EL (cell line): ENCODE measurements at places on chromosomes 7 and 10.

DNA sequence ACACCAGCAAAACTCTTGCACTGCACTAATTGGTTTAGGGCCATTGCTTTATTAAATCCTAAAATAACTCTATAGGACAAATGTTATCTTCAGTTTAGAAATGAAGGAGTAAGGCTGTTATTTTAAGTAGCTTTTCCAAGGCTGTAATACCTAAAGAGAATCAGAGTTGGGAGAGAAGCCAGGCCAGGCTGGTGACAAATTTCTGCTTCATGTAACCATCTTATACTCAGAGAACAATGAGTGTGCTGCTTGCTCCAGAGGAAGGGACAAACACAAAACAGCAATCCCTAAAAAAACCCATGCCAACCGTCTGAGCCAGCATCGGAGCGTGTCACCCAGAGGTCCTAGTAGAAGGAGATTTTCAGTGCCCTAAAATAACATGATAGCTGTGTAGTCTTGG is 49.7 kb upstream of the TARP start:
- DNase-seq, result no peak

DNA sequence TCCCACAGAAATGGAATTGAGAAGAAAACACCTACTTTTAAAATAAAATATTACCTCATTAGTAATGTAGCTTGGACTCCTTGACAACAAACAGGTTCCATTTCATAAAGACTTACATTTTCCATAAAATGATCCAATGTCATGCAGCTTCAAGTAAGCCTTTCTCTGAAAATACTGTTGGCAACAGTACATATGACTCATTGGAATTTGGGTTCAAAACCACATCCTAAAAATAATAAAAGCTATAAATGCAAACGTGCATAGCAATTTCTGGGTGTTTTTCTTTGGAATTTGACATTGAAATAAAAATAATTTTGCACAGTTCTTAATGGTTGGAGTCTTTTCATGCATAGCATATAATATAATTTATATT is 47.9 kb downstream of the FHIP2A start:
- peak; percentile 83 for DNase-seq

DNA sequence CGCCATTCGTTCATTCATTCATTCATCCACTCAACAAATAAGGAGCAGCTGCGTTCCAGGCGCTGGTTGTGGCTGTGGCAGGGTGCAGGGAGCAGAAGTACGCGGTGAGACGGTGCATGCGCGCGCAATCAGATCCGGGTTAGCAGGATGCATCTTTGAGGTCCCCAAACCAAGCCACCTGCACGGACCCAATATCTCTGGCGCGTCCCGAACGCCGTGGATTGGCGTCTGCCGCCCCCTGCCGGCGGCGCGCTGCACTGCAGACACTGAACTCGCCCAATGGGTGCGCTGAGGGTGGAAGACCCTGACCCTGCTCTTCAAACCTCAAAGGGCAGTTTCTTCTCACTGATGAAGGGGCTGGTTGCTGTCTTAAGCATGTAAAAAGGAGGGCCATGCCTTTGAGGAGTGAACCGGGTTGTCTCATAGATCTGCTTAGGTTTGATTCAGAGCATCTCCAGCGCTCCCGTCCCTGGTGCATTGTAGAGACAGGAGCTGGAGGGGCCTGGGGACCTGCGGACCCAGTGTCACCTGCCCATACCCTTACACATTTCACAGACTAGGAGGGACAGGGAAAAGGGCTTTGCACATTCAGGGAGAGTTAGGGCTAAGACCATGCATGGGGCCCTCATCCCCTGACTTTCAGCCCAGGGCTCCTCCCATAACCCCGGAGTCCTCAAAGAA is 102.5 kb downstream of the RAMP3 start:
- peak; percentile 23 for DNase-seq

- DNase-seq, result no peak
Observed at GRCh38 chr10:58894929-58895328, 281.5 kb upstream of the PHYHIPL start.

- no peak for DNase-seq
Observed at GRCh38 chr7:94252971-94253370, 141.7 kb upstream of the COL1A2 start.

DNA sequence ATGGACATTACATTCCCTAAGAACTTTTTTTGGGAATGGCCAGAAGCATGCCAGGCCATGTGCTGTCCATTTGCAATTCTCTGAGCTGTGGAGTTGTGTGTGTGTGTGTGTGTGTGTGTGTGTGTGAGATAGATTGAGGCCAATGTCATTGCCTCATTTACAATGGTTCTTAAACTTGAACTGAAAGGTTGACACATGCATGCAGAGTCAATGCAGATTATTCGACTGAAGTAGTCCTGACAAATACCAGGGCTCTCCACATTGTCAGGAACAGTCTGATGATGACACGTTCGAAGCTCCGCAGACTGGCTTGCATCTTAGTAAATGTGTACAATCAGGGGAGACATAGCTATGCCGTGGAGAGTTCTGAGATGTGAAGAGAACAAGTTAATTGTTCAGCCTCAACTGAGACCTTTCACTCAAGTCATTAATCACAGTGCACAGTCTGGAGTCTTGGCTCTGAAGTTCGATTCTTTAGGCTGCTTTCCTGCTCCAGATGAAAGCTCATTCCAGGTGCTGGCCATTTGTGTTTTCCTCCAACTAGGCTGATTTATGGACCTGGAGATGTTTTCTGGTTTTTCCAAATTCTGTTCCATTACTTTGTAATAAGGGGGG is 921.9 kb downstream of the LRMDA start:
- DNase-seq, result no peak

- DNase-seq, result peak; percentile 96
Observed at GRCh38 chr7:135745703-135746312, 2.8 kb downstream of the FAM180A start.

- no peak for DNase-seq
Observed at GRCh38 chr7:122300211-122300932, 4.2 kb downstream of the FEZF1 start.

DNA sequence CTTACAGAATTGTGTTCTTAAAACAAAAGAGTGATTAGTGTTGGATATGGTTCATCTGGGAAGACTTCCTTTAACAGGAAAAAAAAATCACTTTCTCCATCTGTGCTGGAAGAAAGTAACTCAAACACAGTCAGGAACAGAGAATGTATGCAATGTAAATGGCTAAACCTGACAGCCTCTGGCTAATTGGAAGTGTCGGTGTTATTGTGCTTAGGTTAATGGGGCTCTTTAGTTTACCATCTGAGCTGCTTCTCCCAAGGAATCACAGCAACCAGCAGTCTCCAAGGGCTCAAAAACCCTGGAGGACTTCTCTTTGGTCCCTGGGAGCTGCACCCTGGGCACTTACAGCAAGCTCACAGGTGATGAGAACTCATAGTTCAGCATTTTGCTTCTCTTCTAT is 724.5 kb downstream of the LRMDA start:
- no peak for DNase-seq

DNA sequence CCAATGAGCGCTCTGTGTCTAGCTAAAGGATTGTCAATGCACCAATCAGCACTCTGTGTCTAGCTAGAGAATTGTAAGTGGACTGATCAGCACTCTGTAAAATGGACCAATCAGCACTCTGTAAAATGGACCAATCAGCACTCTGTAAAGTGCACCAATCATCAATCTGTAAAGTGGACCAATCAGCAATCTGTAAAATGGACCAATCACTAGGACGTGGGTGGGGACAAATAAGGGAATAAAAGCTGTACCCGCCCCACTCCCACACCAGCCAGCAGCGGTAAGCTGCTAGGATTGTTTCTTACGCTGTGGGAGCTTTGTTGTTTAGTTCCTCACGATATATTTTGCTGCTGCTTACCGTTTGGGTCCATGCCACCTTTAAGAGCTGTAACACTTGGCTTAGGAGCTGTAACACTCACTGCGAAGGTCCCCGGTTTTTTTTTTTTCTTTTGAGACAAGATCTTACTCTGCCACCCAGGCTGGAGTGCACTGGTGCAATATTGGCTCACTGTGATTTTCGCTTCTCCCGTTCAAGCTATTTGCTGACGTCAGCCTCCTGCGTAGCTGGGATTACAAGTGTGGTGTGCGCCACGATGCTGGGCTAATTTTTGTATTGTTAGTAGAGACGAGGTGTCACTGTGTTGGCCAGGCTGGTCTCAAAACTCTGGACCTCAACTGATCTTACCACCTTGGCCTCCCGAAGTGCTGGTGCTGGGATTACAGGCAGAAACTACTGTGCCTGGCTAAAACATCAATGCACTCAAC is 184.8 kb downstream of the PTPN20 start:
- no peak for DNase-seq

- DNase-seq, result no peak
Observed at GRCh38 chr10:103851261-103851660, 4.1 kb downstream of the SH3PXD2A start.

GRCh38 chr10:101301111-101301731 is 52.7 kb upstream of the BTRC start:
- DNase-seq, result peak; percentile 53

GRCh38 chr7:141558544-141559183 is 7.5 kb downstream of the AGK start:
- DNase-seq, result peak; percentile 45

DNA sequence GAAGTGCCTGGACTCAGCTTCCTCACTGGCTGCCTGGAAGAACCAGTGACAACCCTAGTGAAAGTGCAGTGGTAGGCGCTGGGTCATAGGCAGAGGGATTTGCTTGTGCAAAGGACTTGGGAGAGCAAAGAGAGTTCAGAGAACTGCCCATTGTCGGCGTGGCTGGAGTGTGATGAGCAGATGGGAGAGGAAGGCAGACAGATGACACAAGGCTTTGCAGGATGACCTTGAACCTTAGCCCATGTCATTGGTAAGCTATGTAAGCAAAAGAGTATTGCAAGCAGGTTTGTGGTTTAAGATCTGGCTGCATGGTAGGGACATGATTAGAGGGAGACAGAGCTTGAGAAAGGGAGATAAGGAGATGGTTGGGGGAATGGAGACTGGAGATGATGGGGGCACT is 35.3 kb upstream of the NOBOX start:
- no peak for DNase-seq

DNA sequence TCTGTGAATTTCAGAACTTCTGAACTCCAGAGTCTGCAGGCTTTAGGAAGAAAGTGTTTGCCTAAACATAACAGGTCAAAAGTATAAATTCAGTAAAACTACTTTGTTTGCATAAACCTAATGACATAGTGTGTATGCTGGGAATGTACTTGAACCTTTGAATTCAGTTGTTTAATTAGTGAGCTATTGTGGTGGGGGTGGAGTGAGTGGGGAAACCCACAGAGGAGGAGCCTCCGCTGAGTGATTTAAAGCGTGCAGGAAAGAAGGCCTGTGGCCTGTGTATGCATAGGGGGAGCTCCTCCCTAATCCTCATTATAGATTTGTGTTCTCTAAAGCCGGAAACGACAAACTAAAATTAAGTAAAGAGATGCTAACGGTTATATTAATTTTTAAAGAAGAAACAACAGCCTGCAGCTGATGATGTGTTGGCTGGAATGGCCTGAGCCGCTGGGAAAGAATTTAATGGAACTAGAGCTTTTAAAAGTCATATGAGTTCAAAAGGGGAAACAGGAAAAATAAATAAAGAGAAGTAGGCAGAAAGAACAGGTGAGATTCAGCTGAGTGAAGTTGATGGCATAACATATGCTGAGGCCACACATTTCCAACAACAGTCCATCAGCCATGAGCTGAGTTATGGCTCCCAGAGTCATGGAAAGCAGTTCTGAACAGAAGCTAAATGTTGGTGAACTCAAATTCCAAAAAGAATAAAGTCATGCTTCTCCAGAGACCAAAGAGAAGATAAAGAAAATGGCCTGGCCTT is 595.0 kb downstream of the GRM8 start:
- DNase-seq, result no peak

DNA sequence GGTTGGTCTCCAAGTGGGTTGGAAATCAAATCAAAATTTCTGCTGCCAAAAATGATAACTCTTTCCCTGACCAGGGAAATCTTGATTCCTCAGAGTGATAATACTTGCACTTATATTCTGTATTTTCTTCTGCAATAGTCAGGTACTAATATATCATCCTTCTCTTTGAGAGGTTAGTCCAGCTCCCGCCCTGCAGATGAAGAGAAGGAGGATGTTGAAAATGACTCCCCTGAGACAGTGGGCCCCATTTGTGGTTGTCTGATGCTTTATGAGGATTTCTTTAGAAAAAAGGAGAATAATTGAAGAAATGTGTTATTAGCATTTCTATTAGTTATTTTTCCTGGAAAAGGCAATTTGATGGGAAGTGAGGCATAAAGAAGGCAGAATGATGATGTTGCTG is 213.0 kb downstream of the SEC23IP start:
- no peak for DNase-seq

GRCh38 chr10:5575482-5576153 is 50.9 kb downstream of the CALML3 start:
- peak; percentile 81 for DNase-seq

- DNase-seq, result no peak
Observed at GRCh38 chr7:16203065-16203464, 218.3 kb downstream of the CRPPA start.

DNA sequence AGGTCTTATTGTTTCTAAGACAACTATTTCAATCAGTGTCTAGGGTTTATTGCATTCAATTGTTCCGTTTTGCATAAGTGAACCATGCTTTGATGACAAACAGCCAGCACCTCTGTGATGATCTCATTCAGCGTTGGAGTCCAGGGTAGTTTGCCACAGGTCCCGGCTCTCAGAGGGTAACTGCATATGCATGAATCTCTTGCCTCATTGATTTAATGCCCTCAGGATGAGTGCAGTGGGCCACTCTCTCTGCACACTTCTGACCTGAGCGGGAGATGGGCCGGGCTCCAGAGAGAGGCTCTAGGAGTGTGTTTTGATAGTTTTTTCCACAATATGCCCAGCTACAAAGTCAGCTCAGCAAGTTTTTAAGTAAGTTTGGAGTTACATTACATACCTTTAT is 83.9 kb downstream of the HECW1 start:
- peak; percentile 8 for DNase-seq

DNA sequence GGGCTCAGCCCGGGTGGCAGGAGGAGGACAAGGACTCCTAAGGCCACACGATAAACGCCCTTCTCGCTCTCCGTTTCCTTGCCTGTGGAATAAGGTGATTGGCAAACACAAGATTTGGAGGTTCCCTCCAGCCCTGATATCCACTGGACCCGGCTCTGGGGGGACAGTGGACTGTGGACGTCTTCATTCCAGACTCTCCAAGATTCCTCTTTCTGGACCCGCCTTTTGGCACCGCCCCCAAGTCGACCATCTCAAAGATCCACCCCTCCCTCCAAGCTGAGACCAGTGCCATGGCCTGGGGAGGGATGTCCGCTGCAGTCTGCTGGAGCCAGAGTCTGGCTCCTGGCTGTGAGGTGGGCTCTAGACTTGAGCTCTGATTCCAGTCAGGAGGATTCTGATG is 23.6 kb downstream of the ZNF783 start:
- peak; percentile 47 for DNase-seq

GRCh38 chr10:1788401-1788800 is 51.1 kb upstream of the ADARB2 start:
- DNase-seq, result no peak

DNA sequence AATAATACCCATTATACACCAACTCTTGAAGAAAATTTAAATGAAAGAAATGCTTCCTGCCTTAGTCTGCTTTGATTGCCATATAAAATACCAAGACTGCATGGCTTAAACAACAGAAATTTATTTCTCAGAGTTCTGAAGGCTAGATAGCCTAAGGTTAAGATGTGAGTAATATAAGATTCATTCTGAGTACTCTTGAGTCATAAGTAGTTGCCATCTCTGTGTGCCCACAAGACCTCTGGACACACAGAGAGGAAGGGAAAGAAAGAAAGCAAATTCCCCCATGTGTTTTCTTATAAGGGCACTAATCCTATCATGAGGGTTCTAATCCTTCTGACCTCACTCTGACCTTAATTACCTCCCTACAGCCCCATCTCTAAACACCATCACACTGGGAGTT is 201.2 kb downstream of the PTN start:
- DNase-seq, result peak; percentile 77

GRCh38 chr7:55539380-55539779 is 32.9 kb downstream of the VOPP1 start:
- peak; percentile 45 for DNase-seq
